ENCODE measurements at places on chromosomes 6 and 20. TPM values are rescaled to one million over a fixed set of nuclear protein-coding genes. Genes with fewer than 3 reads are reported as not detected.

TINAG gene
- 0.04 TPM for total RNA-seq

PRPH2 gene
- total RNA-seq, result 5.3 TPM

SEC63 gene
- total RNA-seq, result 22.1 TPM

LTB gene
- total RNA-seq, result 0.58 TPM

OGFRL1 gene
- total RNA-seq, result 6.8 TPM

MCCD1 gene
- total RNA-seq, result not detected

TRAPPC3L gene
- total RNA-seq, result 0.09 TPM

ZFP57 gene
- not detected for total RNA-seq

STX11 gene
- 1.4 TPM for total RNA-seq

PABPC1L gene
- 5.3 TPM for total RNA-seq
